ENCODE measurements at places on chromosomes 6 and 20.

GRCh38 chr6:142416179-142416578, 114.4 kb downstream of the ADGRG6 start:
- no peak for DNase-seq

DNA sequence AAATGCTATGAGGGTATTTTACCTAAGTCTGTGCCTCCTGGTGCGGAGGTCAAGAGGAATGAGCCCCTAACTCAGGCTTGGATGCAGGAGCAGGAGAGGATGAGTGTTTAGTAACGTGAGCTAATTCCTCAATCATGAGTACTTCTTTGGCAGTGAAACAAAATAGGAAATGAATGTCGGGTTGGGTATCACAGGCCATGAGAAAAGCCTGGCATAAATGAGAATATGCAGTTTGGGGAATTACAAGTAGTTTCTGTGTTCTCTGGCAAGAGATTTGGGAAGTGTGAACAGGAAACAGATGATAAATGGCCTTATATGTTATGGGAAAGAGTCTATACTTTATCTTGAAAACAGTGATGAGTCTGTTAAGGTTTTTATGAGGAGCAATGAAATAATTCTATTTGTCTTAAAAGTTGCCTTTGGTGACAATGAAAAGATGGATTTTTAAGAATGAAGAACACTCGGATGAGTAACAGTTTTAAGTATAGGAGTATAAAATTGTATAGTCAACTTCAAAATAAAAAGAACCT, 59.0 kb upstream of the RNF146 start:
- DNase-seq = no peak

GRCh38 chr20:53609491-53610445, 16.1 kb upstream of the ZNF217 start:
- DNase-seq = peak; percentile 30

GRCh38 chr6:108489699-108490098, 71.0 kb upstream of the FOXO3 start:
- DNase-seq = no peak

DNA sequence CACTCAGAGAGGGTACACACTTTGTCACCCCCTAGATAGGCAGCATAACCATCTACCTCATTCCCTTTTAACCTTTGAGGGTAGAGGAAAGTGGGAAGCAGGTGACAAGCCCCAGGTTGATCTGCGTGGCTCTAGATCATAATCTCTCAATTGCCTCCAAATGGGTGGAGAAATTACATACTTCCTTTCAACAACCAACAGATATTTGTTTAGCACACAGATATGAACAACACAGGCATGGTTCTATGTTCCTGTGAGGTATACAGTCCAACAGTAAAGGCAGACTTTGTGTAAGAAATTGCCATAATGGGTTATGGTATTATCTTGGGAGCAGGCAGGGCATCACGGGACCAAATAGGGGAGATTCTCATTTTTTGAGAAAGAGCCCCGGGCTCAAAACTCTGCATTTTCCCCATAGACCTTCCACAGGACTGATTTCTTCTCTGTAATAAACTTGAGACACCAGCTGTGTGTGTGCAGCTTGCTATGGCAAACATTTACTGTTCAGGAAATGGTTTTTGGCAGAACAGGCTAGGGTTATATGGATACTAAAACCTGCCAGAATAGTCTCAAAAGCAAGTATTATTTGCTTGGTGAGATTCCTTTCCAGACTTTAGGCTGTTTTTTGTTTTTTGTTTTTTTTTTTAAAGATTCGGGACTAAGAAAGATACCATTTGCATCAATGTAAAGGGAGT, 126.2 kb downstream of the CD164 start:
- no peak for DNase-seq

- DNase-seq = peak; percentile 16
These were observed 955.6 kb downstream of the TBC1D32 start for GRCh38 chr6:120378582-120379220.

DNA sequence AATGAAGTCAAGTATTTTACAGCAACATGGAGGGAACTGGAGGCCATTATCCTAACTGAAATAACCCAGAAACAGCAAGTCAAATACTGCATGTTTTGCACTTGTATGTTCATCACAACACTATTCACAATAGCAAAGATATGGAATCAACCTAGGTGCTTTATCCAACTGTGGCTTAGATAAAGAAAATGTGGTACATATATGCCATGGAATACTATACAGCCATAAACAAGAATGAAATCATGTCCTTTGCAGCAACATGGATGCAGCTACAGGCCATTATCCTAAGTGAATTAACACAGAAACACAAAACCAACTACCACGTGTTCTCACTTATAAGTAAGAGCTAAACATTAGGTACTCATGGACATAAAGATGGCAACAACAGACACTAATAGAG, 91.5 kb upstream of the E2F3 start:
- no peak for DNase-seq

DNA sequence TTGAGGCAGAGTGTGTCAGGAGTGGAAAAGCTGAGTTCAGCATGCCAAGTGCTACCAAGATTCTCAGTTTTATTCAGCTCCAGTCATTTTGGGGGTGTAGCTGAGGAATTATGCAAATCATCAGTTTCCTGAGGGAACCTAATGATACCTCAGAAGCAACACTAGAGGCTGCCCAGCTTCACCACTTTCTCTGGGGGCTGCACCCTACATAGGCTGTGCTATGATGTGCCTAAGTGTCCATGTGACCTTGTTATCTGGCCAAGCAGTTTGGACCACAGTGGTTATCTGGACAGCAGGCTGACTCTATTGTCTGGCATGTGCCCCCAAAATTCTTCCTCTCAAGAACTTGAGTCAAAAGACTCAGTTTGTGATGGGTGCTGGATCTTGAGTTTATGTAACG, 374.6 kb upstream of the SYNCRIP start:
- no peak for DNase-seq

- DNase-seq = peak; percentile 84
These were observed 2.6 kb upstream of the CENPW start for GRCh38 chr6:126337323-126337722.

- peak; percentile 91 for DNase-seq
These were observed 25.2 kb downstream of the DLL1 start for GRCh38 chr6:170265655-170266054.

DNA sequence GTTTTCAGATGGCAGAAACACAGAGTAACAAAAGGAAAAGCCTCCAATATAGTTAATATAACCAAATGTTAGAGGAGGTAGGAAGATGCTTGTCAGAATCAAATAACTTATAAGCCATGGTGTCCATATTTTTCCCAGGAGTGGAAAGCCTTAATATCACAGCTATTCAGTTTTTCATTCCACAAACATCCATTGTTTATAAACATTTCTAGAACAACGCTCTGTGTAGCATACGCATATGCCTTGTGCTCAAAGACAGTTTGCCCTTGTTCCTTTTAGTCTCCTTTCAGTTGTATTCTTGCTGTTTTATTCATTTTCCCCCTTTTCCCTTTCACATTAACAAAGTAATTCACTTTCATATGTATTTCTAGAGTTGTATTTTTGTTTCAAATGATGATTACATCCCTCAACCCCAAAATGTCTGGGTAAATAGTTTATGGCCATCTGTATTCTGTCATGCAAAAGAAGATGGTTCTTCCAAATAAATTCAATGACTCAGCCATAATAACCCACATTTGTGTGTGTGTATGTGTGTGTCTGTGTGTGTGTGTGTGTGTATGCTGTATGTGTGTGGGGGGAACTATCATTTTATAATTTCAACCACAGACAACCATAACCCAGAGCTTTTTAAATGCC, 455.7 kb upstream of the SOX4 start:
- no peak for DNase-seq

GRCh38 chr6:142568857-142569597, 267.2 kb downstream of the ADGRG6 start:
- no peak for DNase-seq

GRCh38 chr20:37155987-37156386, 23.1 kb upstream of the RPN2 start:
- DNase-seq = no peak

DNA sequence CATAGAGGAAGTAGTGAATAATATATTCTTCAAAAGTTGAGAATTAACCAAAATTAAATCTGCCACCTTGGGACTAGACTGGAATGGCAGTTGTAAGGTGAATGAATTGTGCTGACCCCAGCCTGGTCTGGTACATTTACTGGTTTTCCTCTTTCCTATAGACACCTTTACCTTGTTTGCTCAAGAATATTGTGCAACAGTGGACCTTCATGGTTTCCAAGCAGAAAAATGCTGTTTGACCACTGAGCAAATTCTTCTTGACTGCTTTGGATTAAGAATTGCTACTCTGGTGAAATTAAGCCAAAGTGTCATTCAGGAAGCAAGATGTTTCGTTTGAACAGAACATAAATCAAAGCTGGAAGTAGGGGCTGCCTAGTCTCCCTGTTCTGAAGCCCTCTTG, 156.6 kb upstream of the TAB2 start:
- DNase-seq = no peak

GRCh38 chr6:38508286-38508685, 131.4 kb downstream of the BTBD9 start:
- DNase-seq = no peak

GRCh38 chr20:17959257-17959627, 9.4 kb downstream of the SNX5 start:
- DNase-seq = no peak
